ENCODE measurements at places on chromosomes 4 and X. TPM values are rescaled to one million over a fixed set of nuclear protein-coding genes. Genes with fewer than 3 reads are reported as not detected.

DNA sequence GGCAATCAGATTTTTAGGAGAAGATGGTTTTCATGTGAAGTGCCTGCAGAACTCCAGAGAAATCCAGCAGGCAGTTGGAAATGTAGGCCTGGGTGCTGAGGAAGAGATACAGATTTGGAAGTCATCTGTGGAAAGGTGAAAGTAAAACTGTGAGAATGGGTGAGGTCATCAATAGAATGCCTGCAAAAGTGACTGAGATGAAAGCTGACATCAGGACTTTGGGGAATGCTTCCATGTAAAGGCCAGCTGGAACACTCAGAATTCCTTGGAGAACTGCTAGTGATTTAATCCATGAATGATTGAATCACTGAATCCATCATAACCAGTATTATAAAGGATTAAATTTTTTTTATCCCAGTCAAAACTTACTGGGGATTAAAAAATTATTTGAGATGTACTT is 124.5 kb upstream of the GIMD1 start:
- no peak for DNase-seq

- DNase-seq: no peak
Observed at GRCh38 chr4:31598639-31599038, 878.5 kb downstream of the PCDH7 start.

DNA sequence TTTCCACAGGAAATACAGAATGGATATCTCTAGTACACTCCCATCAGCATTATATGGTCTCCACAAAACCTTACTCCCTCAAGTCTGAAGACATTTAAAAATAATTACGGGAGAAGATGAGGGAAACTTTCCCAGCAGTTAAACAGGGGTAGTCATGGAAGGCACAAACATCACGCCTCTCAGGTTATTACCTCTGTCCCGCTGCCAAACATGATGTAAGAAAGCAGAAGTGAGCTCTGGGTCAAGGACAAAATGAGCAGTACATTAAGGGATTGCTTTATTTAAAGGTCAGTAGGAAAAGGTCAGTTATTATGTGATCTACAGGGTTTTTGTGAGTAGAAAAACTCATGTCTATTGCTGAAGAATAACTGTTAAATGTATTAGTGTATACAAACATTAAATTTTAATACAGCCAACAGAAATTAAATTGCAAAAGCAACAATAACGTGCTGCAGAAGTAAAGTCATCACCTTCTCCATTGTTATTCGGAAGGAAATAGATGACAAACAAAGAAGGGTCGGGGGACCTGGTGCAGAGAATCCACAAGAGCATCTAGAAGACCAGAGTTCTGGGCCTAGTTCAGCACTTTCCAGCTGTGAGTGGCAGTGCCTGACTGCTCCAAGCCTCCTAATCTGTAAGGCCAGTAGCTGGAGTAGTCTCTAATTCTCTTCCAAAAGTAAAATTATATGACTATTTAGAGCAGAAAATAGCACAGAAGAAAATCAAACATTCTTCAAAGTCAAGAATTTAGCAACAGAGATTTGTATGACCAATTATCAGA is 171.2 kb downstream of the PPP3CA start:
- DNase-seq: no peak

DNA sequence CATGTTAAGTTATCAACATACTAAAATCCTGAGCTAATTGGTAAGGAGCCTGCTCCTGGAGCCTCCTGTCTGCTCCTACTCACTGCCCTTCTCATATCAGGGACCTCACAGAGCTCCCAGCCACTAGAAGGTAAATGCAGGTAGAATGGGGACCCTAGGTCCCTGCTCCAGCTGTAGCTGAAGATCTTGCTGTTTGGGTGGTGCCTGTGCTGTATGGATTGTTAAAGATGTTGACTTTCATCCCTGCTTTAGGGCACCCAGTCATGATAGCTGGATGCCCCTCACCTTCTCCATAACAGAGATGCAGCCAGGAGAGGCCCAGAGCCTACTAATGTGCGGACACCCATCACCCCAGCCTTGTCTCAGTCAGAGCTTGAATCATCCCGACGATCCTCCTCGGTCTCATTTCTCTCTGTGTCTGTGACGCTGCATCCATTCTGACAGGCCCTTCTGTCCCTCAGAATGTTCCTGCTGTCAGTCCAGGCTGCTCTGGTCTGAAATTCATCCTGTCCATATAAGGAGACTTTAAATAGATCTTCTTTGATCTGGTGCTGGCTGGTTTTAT is 341.7 kb upstream of the GATB start:
- no peak for DNase-seq

DNA sequence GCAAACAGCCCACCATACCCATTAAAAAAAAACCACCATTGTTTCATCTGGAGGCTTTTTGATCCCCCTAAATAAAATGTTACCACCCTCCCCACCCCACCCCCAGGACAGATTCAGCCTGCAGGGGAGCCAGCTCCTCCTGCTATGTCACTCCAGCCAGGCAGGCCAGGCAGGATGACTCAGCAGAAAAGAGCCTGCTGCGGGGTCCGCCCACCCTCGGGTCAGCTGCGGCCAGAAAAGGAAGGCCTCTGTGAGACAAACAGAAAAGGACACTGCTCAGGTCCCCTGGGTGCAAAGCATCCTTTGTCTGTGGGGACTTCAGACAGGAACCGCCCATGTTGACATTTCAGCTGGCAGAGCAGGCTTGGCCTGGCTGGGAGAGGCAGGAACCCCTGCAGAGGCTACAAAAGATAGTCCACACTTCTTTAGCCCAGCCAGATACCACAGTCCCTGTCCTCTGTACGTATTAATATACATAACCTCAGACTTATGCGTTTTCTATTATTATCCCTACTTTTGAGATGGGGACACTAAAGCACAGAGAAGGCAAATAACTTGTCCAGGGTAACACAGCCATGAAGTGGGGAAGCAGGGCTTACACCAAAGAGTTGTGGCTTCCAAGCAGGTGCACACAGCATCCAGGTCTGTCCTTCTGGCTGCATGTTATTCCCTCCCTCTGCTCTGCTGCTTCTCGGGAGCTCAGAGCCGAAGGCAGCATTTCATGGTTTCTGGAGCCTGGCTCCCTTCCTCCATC is 147.7 kb downstream of the CPEB2 start:
- peak; percentile 66 for DNase-seq

- no peak for DNase-seq
Observed at GRCh38 chrX:66553973-66554372, 84.9 kb downstream of the EDA2R start.

GRCh38 chr4:47406408-47406807 is 57.1 kb downstream of the COMMD8 start:
- no peak for DNase-seq

- no peak for DNase-seq
Observed at GRCh38 chr4:177001271-177002175, 208.8 kb upstream of the VEGFC start.

DNA sequence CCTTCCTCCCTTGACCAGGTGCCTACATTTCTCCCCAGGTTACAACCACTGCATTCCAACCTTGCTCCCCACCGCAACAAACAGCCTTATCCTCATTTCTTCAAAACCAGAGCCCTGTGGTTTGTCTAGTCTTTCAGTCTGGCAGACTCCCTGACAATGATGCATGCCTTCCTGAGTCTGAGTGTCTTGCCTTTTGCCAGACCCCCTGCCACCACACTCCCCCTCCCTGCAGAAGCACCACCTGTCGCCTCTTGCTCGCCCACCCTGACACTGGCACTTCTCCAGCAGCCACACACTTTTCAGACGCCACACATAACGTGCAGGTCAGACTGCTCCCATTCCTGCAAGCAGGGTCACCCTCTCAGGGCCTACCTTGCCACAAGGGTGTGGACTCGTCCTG is 349.2 kb upstream of the NOCT start:
- no peak for DNase-seq

GRCh38 chr4:91829531-91829930 is 474.2 kb upstream of the GRID2 start:
- DNase-seq: no peak

DNA sequence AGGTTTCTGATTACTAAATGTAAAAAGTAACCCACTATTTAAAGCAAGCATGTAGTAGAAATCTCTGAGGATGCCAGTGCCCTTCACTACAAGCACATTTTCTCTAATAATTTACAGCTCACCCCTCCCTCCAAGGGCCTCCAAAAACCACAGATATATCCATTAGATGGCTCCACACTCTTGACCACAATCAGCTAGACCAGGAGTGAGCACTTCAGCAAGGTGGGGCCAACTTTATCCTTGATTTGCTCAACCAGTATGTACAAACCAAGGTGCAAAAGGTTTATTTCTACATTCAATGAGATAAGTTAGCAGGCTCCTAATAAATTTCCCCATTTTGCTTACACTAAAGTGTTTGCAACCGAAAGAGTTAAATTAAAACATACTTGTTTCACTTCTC is 35.8 kb downstream of the RFC1 start:
- no peak for DNase-seq

DNA sequence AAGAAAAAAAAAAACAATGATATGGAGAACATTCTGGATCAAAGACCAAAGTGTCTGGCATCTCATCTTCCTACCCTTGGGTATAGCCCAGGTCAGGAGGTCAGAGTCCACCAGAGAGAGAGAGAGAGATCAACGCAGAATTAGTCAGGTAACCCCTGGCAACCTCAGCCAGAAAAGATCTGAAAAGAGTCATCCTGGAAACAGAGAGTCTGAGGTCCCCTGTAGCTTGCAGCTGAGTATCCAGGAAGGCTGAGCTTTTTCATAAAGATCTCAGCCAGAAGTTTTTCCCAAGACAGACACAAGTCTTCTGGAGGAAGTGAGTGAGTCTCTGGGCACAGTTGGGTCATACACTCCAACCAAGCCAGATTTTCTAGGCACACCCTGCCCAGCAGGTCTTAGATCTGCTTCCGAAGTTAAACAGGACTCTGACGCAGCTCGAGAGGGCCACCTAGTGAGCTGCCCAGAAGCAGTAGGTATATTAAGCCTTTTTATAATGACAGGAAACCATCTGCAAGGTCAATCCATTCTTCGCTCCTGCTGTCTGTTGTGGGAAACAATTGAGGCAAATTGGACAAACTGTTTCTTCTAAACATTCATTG is 35.7 kb downstream of the ACE2 start:
- DNase-seq: peak; percentile 38

DNA sequence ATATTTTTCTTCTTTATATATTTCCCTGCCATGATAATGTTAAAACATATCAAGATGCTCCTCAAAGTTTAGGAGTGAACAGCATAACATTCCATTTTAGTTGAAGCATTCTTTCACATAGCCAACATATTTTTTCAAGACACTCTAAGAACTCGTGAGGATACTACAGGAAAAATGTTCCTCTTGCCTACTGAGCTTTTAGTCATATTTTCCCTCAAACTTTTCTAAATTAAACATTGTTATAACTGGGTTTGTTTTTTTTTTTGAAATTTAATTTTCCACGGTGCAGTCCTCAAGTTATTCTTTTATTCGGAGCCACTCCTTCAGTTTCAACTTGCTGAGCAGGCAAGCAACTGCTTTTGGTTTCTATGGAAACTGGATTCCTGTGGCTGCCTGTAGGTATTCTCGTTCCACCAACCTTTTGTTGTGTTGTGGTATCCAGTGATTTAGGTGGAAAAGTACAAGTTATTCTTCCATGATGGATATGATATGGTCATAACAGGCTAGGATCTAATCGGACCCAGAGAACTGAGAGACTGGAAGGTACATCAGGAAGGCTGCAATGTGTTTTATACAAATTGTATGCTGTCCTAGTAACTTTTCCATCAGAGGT is 248.0 kb downstream of the TRIML1 start:
- DNase-seq: no peak

DNA sequence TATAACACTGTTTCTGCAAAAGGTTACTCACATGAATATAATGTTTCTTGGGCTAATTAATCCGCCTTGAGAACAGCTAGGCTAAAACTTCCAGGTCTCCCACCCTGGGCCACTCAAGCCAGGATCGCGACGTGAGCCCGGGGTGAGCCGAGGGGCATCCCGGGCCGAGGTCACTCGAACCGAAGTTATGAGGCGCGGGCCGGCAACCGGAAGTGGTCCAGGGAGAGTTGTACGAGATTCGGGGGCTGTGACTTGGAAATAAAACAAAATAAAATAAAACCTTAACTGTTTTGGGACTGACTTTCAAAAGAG is 317 bp downstream of the CMC4 start:
- peak; percentile 6 for DNase-seq

MAGEC1 gene
- not detected for total RNA-seq

C4orf50 gene
- total RNA-seq: not detected

F8A2 gene
- 2.6 TPM for total RNA-seq

CXXC4 gene
- total RNA-seq: 2.6 TPM
